ENCODE measurements at places on chromosomes 13 and 19.

DNA sequence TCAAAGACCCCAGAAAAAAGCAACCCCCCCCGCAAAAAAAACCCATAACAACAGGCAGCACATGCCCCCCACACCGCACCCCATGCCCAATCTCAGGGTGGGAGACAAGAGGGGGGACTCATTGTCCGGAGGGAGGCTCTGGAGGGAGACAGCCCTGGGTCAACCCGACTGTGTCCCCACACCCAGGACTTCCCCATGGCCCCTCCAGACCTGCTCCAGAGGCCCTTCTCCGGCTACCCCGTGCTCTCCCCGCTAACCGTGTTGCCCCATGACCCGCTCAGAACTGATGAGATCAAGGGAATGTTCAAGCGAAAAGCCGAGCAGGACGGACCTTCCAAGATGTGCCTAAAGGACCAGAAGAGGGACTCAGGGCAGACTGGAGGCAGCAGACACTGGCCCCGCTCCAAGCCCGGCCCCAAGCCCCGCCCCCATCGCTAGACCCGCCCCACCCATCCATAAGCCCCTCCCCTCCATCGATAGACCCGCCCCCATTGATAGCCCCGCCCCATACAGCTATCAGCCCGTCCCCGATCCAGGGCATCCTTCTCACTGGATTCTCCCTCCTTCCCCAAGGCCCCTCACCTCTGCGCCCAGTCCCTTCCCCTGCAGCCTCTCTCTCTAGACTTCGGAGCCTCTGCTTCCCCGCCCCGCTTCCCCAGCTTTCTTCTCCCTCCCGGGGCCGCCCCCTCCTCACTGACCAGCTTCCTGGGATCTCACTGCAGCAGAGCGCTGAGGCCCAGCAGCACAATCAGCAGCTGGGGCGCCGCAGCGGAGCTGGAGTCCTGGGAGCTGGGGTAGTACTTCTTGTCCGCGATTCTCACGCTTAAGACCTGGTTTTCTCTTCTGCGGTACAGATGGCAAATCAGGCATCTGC, 2.2 kb downstream of the BST2 start:
- DNase-seq = no peak

- DNase-seq = peak; percentile 94
Observed at GRCh38 chr19:52269338-52270261, at the start of gene ZNF766. ZNF766 (plus strand) TSS chr19:52269587; CDS start chr19:52269614, 27 bp downstream.

- DNase-seq = no peak
Observed at GRCh38 chr13:85377783-85378182, 421.4 kb downstream of the SLITRK6 start.

DNA sequence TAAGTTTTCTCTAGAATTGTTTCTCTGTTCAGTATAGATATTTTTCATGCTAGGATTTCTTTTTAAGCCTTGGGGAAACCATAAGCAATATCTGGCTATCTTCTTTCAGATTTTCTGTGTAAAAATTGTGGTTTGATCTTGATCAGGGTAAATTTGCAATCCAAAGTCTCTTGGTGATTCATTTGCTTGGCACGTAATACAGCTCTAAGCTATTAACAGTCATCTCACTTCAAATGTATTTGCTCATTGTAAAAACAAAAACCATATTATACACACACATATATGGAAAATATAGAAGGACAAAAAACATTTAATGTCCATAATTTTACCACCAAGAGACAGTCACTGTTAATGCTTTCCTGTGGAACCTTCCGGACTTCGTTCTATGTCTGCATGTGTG, 191.0 kb downstream of the SHISA2 start:
- peak; percentile 71 for DNase-seq

DNA sequence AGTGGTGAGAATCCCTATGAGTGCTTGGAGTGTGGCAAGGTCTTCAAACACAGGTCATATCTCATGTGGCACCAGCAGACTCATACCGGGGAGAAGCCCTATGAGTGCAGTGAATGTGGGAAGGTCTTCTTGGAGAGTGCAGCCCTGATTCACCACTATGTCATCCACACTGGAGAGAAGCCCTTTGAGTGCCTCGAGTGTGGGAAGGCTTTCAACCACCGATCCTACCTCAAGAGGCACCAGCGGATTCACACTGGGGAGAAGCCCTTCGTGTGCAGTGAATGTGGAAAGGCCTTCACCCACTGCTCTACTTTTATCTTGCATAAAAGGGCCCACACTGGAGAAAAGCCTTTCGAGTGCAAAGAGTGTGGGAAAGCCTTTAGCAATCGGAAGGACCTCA, 18.7 kb upstream of the AURKC start:
- no peak for DNase-seq

- no peak for DNase-seq
Observed at GRCh38 chr13:46077265-46077664, 24.7 kb upstream of the ZC3H13 start.

GRCh38 chr19:43747557-43748204, 7.1 kb downstream of the SMG9 start:
- DNase-seq = no peak

- no peak for DNase-seq
Observed at GRCh38 chr13:112959206-112959605, 9.8 kb upstream of the MCF2L start.

- DNase-seq = no peak
Observed at GRCh38 chr19:11288349-11288748, 7.6 kb upstream of the TSPAN16 start.

- no peak for DNase-seq
Observed at GRCh38 chr13:100124265-100124664, 35.4 kb downstream of the PCCA start.

GRCh38 chr13:96898646-96899254, 95.5 kb downstream of the OXGR1 start:
- DNase-seq = no peak

GRCh38 chr19:58117841-58118575, 20.0 kb upstream of the ZSCAN18 start:
- DNase-seq = peak; percentile 24

DNA sequence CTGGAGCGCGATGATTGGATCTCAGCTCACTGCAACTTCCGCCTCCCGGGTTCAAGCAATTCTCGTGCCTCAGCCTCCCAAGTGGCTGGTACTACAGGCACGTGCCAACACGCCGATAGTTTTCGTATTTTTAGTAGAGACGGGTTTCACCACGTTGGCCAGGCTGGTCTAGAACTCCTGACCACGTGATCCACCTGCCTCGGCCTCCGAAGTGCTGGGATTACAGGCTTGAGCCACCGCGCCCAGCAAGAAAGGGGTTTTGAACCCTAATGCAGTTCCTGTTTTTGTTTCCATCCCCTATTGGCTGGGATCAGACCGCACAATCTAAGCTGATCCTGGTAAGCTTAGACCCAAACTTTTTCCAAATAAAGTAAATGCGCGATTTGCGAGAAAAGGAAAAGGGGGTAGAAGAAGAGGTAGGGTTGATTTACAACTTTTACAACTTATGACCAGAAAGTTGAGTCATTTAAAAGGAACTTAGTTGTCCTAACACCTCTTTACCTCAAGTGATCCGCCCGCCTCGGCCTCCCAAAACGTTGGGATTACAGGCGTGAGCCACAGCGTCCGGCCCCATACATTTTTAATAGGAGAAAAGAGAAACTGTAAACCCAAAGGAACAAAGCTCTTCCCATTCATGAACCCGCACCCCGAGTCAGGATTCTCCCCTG, 764 bp downstream of the ZNF626 start:
- peak; percentile 19 for DNase-seq

DNA sequence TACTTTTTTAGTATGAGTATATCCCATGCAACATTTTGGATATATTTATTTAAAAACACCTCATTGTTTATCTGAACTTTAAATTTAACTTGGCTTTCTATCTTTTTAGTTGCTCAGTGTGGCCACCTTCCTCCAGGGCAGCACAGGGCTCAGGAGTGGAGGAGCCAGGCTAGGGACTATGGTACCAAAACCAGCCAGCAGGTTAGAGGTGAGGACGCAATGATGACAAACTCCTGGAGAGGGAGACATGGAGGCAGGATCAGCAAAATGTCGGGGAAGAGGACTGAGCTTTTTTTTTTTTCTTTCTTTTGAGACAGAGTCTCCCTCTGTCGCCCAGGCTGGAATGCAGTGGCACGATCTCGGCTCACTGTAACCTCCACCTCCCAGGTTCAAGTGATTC, 29.6 kb upstream of the CALM3 start:
- no peak for DNase-seq

DNA sequence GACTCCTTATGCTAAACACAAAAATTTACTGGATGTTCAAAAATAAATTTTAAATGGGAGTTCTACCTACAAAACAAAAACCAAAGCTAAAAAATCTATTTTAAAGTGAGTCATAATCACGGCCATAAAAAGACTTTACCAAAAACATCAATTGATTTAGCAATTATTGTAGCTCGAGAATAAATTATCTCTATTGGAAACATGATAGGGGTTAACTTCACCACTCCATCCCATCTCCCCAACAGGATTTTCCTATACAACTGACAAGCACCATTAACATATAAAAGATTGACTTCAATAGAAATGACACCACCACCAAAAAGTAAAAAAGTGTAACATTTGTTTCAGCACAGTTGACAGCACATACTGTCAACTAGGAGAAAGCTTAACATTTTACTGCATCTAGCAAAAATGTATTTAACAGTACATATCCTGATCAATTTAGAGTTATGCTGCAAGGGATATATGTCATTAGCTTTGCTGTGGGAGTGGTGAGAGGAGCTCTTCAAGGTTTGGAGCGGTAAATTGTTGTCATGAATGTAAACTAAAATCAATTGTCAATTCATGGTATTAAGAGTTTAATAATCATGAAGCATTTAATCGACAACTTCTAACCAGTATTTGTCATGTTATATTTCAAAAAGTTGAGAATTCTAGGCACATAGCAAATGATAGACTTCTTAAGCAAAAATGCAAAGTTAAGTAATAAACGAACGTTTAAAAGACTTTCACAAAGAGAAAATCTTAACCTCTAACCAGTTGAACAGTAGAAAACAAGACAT, 3.8 kb downstream of the UBL3 start:
- DNase-seq = no peak

DNA sequence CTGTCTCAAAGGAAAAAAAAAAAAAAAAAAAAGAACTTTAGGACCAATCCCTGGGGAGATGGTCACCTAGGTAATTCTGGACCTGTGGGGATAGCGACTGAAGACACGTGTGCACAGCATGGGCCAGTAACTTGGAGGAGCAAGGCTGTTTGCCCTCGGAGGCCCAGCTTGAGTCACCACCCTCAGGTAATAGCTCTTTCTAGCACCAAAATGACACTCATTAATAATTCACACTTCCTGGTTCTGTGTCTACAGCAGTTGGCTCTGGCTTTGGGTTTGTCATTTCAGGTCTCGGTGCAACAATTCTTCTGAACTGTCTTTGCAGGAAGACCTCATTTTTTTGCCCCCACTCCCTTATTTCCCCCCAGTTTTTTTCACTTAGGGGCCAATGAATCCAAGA, 3.9 kb upstream of the ATP11A start:
- no peak for DNase-seq

GRCh38 chr13:113648216-113648610, 9.8 kb downstream of the ATP4B start:
- no peak for DNase-seq

DNA sequence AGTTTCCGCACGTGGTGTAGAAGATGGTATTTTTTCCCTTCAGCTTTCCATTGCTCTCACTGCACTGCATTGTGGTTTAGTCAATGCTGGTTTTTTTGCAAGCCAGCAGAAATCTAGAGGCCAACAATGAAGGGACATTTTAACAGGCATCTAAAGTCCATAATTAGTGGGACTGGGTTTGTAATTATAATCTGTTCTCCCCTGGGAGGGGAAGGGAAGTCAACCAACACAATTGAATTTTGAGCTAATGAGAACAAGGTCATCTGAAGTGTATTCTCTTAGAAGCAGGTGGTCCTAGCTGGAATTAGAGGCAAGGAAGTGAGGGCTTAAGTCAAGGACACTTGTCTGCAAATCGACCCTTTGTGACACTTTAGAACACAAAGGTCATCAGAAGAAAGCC, 156.4 kb downstream of the MYO16 start:
- DNase-seq = no peak

- DNase-seq = no peak
Observed at GRCh38 chr13:49594576-49594975, 9.2 kb upstream of the RCBTB1 start.

- DNase-seq = no peak
Observed at GRCh38 chr13:75073786-75074185, 408.2 kb downstream of the TBC1D4 start.

GRCh38 chr19:53103234-53104203, at the start of gene ZNF160:
ZNF160 (minus strand) TSS chr19:53103422; CDS start chr19:53086276, 17,146 bp downstream.
- peak; percentile 95 for DNase-seq

- no peak for DNase-seq
Observed at GRCh38 chr19:2247433-2248101, 1.6 kb upstream of the AMH start.

DNA sequence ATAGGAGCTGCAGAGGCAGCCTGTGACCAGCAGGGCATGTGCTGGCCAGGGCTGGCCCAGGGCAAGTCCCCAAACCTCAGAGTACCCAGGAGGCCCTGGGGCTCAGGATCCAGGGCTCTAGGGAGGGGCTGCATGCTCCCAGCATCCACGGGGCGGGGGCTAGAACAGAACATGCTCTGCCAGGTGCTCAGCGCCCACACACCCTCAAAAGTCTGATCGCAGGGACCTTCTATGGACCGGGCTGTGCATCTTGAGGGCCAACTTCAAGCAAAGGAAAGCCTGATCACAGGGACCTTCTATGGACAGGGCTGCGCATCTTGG, 33.5 kb downstream of the ELL start:
- no peak for DNase-seq

DNA sequence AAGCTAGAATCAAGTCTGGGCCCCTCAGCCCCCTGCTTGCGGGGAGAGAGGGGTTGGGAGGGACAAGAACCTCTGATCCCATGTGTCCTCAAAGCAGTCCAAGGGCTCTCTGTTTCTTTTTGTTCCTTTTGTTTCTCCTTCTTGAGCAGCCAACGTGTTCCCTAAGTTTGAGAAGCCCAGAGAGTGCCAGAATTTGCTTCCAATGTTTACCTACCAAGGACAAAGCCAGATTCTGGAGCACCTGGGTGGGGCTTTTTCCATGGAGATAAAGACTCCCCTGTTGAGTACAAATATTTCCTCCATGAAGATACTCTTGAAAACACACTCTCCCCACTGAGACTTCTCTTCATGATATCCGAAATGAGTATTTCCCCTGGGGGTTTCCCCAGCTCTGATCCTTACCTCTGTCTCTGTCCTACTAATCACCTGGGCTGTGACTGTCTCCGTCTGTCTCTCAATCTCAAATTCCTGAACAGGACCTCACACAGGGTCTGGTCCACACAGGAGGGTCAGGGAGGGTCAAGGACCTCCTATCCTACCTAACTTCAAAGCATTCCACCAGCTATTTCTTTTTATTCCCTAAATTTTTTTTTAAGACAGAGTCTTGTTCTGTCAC, 27.4 kb downstream of the CD177 start:
- DNase-seq = no peak

- DNase-seq = no peak
Observed at GRCh38 chr13:27016875-27017274, 154.7 kb downstream of the USP12 start.

DNA sequence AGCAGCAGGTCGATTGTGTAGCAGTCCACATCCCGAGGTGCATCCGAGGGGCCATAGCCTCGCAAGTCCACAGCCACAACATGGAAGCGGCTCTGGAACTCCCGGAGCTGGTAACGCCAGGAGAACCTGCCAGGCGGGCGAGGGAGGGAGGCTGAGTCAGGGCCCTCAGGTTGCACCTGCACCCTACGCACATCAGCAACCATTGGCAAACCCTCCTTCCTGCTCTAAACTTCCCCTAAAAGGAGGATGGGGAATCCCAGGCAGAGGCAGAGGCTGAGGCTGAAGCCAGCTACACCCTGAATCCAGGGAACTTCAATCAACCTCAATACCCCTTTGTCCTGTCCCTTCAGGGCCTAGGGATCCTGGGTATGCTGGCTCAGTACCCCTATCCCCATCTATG, 977 bp downstream of the EPHX3 start:
- DNase-seq = no peak

GRCh38 chr19:863315-863620, 3.8 kb downstream of the CFD start:
- DNase-seq = no peak
